T-helper 1 cell (primary cell): ENCODE measurements at places on chromosomes 6 and 20.

- no peak for DNase-seq
These were observed 1006.8 kb upstream of the MANEA start for GRCh38 chr6:94570581-94570980.

GRCh38 chr6:152775428-152775827, 24.8 kb downstream of the VIP start:
- no peak for DNase-seq

DNA sequence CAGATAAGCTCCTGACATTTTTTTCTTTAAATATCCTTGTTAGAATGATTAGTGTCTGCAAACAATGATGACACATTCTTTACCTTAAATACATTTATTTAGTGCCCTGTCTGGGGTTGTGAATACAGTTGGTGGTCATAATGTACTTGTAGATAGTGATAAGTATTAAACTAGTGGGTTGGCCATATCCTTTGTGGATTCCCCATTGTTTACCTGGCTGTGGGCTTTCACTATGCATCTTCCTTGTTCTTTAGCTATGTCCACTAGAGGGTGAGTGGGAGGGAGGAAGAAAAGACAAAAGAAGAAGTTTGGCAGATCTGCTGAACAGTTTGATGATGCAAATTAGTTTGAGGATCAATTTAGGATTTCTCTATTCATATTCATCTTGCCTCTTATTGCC, 15.7 kb downstream of the HS3ST5 start:
- no peak for DNase-seq

- no peak for DNase-seq
These were observed 14.3 kb downstream of the PCMT1 start for GRCh38 chr6:149763866-149764265.

GRCh38 chr6:24933868-24934401, 1.8 kb downstream of the RIPOR2 start:
- DNase-seq: peak; percentile 67

GRCh38 chr6:124604719-124605118, 357.5 kb upstream of the RNF217 start:
- DNase-seq: no peak

- no peak for DNase-seq
These were observed 274.7 kb downstream of the CDKAL1 start for GRCh38 chr6:20808924-20809323.

- no peak for DNase-seq
These were observed 85.3 kb downstream of the PTPN1 start for GRCh38 chr20:50595433-50595895.

GRCh38 chr6:118581489-118581959, 33.4 kb downstream of the PLN start:
- DNase-seq: no peak

GRCh38 chr6:119379809-119380208, 30.2 kb upstream of the MAN1A1 start:
- no peak for DNase-seq

DNA sequence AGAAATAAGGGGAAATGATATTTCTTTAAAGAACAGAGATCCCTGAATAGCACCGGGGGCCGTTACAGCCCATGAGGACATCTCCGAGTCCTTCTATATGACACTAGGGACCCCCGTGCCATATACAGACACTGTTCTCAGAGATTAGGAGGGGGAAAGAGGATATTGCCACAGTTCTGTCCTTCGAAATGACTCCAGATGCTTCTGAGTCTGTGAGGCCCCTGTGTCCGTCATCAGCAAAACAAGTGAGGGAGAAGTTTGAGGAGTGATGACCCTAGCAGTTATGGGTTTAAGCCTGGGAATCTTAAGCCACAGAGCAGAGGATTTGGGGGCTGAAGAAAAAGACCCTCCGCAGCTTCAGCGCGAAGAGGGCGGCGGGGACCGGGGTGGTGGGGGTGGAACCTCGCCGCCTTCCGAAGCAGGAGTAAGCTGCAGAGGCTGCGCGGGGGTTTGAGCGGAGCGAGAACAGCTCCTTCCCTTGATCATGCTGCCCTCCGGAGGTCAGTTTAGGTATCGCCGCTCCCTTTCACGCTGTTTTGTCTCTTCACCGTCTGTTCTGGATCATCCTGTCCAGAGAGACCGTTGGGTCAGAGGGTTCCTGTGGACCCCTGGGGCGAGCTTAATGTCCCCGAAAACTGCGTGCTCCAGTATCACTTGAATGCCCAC, 23.6 kb downstream of the VPS52 start:
- peak; percentile 87 for DNase-seq

- DNase-seq: no peak
These were observed 47.2 kb downstream of the RRBP1 start for GRCh38 chr20:17634661-17635331.

GRCh38 chr6:37665304-37665703, 32.4 kb downstream of the MDGA1 start:
- no peak for DNase-seq

DNA sequence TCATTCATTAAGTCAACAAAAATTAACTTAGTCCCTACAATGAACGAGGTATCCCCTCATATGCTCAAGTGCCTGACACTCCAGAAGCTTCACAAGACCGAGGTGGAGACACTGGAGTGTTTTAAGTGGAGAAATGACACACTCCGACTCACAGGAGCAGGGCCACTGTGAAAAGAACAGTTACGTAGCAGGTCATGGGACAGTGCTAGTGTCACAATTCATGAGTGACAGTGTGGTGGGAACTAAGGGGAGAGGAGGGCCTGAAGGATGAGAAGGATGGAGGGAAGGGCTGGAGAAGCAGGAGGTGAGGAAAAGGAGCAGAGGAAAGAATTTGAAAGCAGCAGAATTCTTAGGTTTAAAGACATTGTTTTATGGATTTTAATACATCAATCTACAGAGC, 1.3 kb upstream of the HLA-A start:
- no peak for DNase-seq

GRCh38 chr20:25863536-25864325, 167.1 kb upstream of the ZNF337 start:
- DNase-seq: no peak

GRCh38 chr20:18263723-18264122, 24.6 kb upstream of the ZNF133 start:
- DNase-seq: no peak

DNA sequence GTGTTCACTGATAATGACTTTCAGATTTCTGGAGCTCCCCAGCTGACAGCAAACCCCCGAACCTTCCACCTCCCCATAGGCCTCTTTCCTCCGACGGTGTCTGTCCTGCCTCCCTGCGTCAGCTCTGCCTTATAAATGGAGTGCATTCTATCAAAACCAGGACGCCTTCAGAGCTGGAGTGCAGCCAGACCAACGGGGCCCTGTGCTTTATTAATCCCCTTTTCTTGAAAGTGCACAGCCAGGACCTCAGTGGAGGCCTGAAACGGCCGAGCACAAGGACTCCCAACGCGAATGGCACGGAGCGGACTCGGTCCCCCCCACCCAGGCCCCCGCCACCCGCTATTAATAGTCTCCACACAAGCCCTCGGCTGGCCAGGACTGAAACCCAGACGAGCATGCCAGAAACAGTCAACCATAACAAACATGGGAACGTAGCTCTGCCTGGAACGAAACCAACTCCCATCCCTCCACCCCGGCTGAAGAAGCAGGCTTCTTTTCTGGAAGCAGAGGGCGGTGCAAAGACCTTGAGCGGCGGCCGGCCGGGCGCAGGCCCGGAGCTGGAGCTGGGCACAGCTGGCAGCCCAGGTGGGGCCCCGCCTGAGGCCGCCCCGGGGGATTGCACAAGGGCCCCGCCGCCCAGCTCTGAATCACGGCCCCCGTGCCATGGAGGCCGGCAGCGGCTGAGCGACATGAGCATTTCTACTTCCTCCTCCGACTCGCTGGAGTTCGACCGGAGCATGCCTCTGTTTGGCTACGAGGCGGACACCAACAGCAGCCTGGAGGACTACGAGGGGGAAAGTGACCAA, 42.3 kb upstream of the NAA20 start:
- DNase-seq: no peak

DNA sequence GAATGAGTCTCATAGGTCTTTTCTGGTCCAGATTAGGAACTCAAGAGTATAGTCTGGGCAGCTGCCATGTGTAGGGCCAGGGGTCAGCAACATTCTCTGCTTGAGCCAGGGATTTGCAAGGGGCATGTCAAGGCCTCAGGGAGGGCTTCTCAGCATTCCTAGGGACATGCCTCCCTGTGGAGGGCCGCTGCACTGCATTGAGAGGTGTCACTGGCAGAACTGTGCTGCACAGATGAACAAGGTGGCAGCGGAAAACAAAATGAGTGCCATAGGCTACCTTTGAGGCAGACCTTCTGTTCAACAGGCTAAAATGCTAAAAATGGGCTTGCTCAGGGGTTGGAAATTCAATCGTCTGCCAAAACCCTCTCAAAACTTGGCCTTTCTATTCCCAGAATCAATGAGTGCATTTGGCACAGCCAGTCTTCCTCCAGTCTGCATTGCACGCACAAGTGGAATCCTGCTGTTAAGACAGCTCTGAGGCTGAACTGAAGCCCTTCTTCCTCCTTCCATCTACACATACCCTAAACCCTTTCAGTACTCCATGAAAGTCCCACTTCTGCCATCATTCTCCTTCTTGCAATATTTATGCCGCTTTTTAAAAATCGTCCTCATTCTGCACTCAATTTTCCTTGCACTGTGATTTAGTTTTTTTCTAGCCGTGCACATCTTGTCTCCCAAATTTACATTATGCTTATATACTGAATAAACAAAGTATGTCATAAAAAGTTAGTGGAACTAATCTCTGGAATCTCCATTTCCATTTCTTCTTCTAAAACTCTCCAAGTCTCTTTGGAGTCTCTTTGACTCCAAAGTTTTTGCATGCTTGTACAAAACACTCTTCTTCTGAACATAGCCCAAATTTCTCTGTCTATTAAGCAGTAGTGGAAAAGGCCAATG, 51.7 kb downstream of the SLC26A8 start:
- DNase-seq: no peak

- DNase-seq: no peak
These were observed 26.1 kb upstream of the RIPPLY2 start for GRCh38 chr6:83827050-83827449.

DNA sequence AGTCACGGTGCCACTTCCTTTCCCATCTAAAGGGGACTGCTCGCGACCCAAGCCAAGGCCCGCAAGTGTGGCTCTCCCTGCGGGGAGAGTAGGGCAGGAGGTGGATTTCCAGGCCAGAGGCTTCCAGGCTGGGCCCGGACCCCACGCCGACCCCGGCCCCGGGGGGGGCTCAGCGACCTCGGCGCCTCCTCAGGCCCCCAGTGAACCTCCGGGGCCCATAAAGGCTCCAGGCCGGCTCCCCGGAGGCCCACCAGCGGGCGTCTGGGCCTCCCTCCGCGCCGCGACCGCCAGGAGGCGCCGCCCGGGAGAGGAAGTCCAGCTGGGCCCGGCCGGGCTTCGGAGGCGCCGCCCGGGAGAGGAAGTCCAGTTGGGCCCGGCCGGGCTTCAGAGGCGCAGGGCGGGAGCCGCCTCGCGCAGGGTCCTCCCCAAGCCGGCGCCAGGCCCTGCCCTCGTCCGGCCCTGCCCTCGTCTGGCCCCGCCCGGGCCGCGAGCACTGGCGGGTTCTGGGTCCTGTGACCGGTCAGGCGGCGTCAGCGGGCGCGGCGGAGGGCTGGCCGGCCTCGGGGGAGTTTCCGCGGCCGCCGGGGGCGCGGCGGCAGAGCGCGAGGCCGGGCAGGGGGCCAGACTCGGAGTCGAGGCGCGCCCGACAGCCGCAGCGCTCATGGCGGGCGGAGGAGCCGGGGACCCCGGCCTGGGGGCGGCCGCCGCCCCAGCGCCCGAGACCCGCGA, at the start of gene RAB32:
TSS of gene RAB32 (plus strand) at position 623 of the 729 bp plus-strand sequence. CDS start at position 662, 39 bp downstream.
- peak; percentile 10 for DNase-seq

DNA sequence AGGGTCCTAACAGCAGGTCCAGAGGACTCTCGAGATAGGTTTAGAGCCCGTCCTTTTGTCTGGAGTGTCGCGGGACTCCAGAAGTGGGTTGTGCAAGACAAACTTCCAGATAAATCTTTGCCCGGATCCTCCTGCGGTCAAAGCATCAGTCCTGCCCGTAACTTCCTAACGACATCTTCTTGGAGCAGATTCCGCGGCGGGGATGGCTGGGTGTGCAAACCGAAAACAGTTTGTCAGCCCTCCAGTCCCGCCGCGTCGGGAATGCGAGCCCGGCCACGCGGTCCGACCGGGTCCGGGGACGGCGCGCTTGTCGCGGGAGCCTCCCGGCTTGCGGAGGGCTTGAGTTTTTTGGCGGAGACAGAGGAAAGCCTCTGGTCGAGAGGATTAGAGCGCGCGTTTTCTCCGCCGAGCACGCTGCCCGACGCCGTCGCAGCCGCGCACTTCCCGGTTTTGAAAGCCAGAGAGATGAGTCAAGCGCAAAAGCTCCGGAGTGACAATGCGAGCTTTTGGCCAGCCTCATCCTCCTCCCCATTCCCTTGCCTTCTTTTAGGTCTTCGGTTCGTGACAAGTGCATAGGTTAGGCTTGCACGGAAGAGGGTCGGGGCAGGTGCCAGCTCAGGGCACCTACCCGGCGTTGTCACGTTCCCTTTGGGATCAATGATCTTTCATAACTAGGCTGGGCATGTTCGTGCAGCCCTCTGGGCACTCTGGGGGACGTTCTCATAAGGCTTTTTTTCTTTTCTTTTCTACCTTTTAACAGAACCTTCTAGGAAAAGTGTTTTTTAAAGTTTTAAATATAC, 91.3 kb upstream of the PRDM1 start:
- peak; percentile 26 for DNase-seq

- DNase-seq: no peak
These were observed 9.0 kb downstream of the LRP11 start for GRCh38 chr6:149855040-149855654.

DNA sequence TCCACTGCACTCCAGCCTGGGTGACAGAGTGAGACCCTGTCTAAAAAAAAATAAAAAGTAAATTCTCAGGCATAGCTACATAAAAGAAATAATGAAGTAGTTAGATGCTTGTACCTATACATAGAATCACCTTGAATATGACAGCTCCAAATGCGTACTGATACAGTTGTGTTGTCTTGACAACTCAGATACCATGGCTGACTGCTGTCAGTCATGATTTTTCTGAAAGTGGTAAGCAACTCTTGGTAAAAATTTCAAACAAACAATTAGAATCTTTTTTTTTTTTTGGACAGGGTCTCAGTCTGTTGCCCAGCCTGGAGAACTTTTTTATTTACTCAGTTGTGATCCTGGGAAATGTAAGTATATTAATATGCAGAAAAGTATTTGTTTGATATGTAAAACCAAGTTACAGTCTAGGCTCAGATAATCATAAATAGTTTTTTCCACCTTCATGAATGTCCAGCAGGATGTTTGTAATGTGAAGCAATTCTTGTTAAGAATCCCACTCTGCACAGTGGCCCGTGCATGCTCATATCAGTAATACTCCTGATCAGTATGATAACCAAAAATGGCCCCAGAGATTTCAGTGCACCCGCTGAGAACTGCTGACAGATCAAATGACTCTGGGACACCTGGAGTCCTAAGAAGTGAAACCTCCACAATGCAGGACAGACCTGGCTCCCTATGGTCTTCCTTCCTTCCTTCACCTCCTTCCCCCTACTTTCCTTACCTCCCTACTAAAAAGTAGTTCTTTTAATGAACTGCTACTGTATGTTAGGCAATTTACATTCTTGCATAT, 14.0 kb upstream of the MAPK13 start:
- no peak for DNase-seq

- DNase-seq: no peak
These were observed 64.8 kb upstream of the NAA20 start for GRCh38 chr20:19952392-19952791.

GRCh38 chr6:119536666-119537065, 187.1 kb upstream of the MAN1A1 start:
- no peak for DNase-seq
